ENCODE measurements at places on chromosomes 5 and 9.

- no peak for DNase-seq
These were observed 22.8 kb upstream of the ARAP3 start for GRCh38 chr5:141704782-141705297.

GRCh38 chr9:89518466-89519365, 20.8 kb upstream of the SEMA4D start:
- DNase-seq, result no peak

- no peak for DNase-seq
These were observed 399.6 kb downstream of the MED10 start for GRCh38 chr5:5978501-5979376.

DNA sequence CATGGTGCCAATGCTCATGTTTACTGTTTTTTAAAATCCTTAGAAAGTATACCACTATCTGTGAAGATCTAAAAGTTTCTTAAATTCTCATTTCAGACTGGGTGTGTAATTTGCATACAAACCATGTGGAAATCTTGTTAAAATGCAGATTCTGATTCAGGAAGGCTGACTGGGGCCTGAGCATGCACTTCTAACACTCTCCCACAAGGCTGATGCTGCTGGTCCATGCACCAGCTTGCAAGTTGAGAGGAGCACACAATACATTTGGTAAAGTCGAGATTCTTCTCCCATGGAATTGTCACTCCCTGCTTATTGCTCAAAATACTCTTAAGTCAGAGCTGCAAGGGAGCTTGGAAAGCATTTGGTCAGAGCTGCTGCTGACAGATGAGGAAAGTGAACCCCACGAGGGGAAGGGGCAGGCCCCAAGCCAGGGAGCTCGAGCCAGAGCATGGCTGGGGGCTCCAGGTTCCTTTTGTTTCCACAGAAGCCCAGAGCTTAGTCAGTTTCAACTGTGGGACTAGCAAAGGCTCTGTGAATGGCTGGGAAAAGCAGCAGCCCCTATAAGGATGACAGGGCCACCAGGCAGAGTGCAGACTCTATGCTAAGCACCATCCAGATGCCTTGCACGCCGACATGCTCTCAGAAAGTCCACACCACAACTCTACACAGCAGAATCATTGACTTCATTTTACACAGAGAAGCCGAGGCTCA, 93.5 kb upstream of the HAND1 start:
- DNase-seq, result no peak

GRCh38 chr9:80369641-80370040, 797.9 kb downstream of the TLE4 start:
- DNase-seq, result no peak

DNA sequence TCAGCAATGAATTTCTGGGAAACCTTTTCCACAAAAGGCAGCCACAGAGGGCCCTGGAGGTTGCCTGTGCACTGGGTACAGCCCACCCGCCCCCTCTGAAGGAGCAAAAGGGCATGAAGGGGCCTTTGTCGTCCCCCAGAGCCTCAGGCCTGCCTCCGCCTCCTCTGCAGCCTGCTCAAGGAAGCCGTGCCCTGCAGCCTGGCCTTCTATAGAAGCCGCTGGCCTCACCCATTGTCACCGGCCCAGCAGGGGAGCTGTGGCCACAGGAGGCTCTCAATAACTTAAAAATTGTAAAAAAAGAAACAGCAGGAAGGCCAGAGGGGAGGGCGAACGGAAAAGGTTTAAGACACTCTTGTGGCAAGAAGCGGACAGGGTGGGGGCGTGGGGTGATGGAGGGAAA, 213.3 kb downstream of the IRX2 start:
- DNase-seq, result no peak

GRCh38 chr9:34659592-34660253, 2.7 kb downstream of the CCL27 start:
- DNase-seq, result no peak

GRCh38 chr5:14435481-14435880, 146.1 kb upstream of the OTULINL start:
- no peak for DNase-seq

DNA sequence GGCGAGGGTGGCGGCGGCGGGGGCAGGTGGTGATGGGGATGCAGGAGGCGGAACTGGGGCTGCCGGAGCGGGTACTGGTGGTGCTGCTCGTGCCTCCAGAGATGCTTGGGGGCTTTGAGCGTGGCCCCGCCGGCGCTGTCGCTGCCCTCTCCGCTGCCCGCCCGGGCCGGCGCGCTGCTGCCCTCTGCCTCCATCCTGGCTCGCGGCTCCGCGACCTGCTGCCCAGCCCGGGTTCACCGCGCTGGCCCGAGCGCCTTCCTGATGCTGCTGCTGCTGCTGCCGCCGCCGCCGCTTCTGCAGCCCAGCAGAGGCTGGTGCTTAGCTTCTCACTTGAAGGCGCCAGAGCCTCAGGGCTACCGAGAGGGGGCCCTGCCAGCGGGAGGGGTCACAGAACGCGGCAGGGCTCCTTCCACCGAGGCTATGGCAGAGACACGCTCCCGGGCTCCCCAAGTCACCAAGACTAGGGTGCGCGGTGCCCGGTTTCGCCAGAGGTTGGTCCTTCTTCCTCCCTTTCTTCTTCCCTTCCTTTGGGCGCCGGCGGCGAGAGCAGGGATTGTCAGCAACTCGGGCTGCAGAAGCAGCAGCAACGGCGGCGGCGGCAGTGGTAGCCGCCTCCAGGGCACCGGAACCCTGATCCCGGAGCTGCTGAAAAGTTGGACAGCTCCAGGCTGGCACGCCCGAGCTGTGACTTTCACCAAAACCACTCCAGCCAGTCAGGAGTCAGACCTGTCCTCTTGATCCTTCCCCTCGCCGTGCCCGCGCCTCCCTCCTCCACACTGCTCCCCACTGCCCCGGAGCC, at the start of gene PDE4D:
TSS of gene PDE4D (minus strand) at position 298 of the 799 bp plus-strand sequence.
- no peak for DNase-seq

GRCh38 chr5:132459031-132459982, 31.3 kb downstream of the IRF1 start:
- DNase-seq, result no peak

- no peak for DNase-seq
These were observed 61.1 kb downstream of the PSD2 start for GRCh38 chr5:139856714-139857113.

DNA sequence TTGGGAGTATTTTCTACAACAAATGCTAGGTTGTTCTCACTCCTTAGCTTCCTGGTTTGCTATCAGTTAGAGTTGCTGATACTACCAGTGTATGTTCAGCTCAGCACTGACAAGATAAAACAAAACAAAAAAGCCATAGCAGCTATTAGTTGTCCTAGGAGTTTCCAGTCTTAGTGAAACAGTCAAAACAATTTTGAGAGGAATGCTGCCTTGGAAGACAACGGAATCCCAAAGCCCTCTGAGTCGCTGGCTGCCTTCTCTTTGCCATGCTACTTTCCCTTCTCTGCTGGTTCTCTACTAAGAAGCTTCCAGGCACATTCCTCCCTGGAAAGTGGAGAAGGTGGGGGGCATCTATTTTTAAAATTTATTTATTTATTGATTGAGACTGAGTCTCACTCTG, 5.4 kb upstream of the CREBRF start:
- DNase-seq, result no peak

- no peak for DNase-seq
These were observed 31.6 kb upstream of the GABBR2 start for GRCh38 chr9:98740226-98740881.

GRCh38 chr9:91039835-91040140, 238.2 kb downstream of the SYK start:
- no peak for DNase-seq

GRCh38 chr5:62720031-62720441, 141.4 kb downstream of the LRRC70 start:
- no peak for DNase-seq
